ENCODE measurements at places on chromosomes 12 and 14.
A peak's percentile ranks its signal among the peaks of the same experiment; 100 is the strongest.

GRCh38 chr12:47377414-47378221 lies 297.9 kb upstream of the AMIGO2 start:
- DNase-seq, result no peak

- DNase-seq, result no peak
These were observed 139.8 kb downstream of the TMTC2 start for GRCh38 chr12:82826505-82826904.

GRCh38 chr12:131345521-131346436 lies 365.1 kb upstream of the SFSWAP start:
- no peak for DNase-seq

DNA sequence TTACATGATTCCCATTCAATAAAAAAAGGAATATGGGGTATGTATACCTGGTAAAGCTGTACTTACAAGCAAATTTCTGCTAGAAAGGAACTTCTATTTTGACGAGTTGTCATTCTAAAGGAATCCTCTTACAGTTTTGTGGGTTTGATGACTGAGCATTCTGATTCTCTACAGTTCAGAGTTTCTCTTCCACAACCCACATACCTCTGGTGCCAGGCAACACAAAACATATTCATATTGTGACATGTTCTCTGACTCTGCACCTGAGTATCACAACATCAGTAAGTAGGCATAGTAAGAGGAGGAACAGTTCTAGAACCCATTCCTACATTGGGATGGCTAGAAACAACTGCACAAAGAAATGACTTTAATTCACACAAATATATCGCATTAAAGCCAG lies 636.6 kb downstream of the MED13L start:
- no peak for DNase-seq

- DNase-seq, result no peak
These were observed 28.1 kb upstream of the SINHCAF start for GRCh38 chr12:31353750-31354708.

DNA sequence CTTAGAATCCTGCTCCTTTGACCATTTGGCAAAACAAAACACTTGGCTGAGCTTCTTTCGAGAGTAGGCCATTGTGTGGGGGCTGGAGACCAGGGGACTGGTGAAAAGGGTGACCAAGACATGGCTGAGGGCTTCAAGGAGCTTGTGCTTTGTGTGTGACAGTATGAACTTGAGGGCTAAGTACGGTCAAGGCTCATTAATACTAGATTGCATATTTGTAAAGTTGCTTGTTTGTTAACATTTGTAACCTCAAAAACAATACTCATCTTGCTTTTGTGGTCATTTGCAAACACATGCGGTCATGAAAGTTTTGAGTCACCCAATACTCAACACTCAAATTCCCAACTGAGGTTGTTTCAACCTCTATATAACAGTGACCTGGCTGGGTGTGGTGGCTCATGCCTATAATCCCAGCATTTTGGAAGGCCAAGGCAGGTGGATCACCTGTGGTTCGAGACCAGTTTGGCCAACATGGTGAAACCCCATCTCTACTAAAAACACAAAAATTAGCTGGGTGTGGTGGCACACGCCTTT lies 42.5 kb downstream of the ZFYVE26 start:
- DNase-seq, result no peak

DNA sequence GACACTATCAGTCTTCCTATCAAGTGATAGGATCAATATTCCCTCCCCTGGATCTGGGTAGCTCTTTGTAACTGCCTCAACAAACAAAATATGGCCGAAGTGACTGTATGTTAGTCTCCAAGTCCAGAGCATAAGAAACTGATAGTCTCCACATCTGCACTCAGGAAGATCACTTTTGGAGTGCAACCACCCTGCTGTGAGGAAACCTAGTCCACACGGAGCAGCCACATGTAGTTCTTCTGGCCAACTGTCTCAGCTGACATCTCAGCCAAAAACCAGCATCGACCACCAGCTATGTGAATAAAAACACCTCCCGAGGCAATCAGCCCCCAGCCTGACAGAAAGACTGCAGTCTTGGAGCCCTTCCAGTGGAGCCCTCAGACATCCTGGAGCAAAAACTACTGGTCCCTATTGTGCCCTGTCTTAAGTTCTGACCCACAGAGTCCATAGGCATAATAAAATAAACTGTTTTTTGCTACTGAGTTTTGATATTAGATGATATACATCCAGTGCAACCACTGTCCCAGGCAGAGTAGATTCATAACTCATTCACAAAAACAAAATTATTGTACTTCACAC lies 143.8 kb downstream of the MED13L start:
- DNase-seq, result no peak

DNA sequence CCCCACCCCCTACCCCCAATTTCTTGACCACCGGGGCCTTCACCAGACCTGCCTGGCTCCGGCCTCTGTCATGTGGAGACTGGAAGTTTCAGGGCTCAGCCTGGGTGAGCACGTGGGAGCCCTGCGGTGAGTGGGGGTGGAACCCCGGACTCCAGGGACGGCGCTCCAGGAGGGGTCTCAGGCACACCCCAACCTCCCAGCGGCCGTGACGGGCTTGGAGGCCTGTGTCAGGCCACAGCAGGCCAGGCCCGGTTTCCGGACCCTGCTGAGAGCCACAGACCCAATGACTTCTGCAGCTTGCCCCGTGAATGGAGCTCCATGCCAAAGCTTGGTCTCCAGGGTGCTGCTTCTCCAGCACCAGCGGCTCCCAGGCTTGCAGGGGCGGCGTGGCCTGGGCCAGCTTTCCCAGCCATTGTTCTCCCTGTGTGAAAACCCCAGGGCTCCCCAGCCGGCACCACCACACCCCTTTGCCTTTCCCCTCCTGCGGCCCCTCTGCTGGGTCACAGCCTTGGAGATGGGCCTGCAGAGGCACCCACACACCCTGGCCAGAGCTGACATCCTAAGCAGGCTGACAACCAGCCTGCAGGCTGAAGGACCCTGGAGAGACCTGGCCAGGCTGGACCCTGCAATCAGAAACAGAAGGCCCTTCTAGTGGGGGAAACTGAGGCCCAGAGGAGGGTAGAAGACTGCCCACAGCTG lies 186.2 kb upstream of the C14orf180 start:
- no peak for DNase-seq

DNA sequence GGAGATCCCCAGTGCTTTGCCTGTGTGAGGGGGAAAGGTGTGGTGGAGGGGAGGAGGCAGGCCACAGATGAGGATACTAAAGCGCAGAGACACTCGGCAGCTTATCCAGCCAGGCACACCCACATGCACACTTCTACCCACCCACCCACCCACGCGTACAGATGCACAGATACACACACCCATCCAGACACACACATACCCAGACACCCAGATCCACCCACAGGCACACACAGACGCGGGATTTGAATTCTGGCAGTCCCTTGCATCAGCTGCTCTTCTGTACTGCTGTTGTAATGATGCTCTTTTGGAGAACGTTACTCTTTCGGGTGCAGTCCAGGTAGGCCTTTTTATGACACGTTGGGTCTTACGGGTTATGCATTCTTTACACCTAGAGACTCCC lies 55.7 kb upstream of the RD3L start:
- no peak for DNase-seq

DNA sequence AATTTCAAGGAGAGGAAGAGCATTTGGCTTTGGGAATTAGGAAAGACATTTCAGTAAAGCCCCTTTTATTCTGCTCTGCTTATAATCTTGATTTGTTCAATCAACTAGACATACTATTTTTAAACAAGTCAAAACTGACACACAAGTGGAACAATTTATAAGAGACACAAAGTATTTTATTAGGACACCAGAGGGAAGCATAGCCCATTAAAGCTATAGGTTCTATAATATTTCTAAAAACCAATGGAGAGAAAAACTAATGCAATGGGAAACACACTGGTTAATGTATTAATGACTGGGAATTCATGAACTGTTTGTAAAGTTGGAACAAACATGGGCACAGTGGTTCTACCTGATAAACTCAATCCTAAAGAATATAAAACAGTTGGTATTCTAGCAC lies 15.3 kb upstream of the CERS5 start:
- DNase-seq, result no peak

- no peak for DNase-seq
These were observed 65.9 kb downstream of the DAAM1 start for GRCh38 chr14:59254146-59254910.

DNA sequence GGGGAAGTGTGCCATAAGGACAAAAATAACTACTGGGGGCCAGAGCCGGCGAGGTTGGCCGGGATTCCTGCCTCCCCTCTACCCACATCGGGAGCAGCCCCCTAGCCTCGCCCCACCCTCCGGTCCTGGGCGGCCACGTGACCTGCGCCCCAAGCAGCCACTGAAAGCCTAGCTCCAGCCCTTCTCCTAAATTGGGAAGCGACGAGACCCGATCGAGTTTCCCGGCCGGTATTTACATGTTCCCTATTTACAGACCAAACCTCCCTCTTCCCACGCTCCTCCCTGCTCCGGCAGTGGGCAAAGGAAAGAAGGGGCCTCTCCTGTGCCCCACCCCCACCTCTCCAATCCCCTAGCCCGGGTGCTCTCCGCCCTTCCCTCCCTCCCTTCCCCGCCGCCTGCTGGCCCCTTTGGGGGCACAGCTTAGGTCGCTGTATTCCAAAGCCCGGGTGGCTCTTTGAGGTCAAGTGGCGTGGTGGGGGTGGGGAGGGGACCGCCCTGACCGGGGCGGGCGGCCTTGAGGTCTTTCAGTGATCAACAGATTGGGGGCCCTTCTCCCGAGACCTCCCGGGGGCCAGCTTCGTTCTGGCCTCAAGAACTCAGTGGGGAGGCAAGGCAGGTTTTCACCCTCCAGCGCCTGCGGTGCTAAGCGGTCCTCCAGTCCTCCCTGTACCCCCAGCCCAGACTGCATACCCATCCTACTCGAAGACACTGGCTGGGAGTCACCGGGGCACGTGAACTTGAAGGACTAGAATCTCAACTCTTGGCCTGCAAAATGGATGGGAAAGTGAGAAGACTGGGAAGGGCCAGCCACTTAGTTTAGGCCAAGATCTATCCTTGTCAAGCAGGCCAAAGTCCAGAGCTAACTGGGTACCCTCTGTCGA lies 6.3 kb upstream of the CTDSP2 start:
- DNase-seq, result no peak

DNA sequence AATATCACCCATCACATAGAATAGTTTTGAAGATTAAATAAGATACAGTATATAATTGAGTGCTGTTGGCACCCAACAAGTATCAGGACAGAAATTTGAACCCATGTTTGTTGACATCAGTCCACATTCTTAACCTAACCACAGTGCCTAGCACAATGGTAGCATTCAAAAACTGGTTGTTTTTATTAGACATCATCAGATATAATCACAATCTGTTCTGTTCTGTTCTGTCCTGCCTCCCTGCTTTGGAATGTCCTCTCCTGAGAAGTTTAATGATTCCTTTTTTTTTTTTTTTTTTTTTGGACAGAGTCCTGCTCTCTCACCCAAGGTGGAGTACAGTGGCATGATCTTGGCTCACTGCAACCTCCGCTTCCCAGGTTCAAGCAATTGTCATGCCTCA lies 476.6 kb downstream of the RMST start:
- no peak for DNase-seq

- no peak for DNase-seq
These were observed 120.2 kb downstream of the CRACR2A start for GRCh38 chr12:3632754-3633153.

- peak; percentile 82 for DNase-seq
These were observed at the start of gene EID3 for GRCh38 chr12:104303538-104304151. TSS of gene EID3 (plus strand) at chr12:104303739. CDS start at chr12:104303935, 196 bp downstream.

GRCh38 chr14:81971911-81972310 lies 438.3 kb upstream of the SEL1L start:
- DNase-seq, result no peak

Data from effector memory CD4-positive, alpha-beta T cell (primary cell).